ENCODE measurements at places on chromosomes 1 and 21.

GRCh38 chr21:42369821-42370220 lies 3.5 kb upstream of the TFF1 start:
- no peak for DNase-seq

- no peak for DNase-seq
Measured at GRCh38 chr1:69197816-69198215, 369.9 kb upstream of the LRRC7 start.

DNA sequence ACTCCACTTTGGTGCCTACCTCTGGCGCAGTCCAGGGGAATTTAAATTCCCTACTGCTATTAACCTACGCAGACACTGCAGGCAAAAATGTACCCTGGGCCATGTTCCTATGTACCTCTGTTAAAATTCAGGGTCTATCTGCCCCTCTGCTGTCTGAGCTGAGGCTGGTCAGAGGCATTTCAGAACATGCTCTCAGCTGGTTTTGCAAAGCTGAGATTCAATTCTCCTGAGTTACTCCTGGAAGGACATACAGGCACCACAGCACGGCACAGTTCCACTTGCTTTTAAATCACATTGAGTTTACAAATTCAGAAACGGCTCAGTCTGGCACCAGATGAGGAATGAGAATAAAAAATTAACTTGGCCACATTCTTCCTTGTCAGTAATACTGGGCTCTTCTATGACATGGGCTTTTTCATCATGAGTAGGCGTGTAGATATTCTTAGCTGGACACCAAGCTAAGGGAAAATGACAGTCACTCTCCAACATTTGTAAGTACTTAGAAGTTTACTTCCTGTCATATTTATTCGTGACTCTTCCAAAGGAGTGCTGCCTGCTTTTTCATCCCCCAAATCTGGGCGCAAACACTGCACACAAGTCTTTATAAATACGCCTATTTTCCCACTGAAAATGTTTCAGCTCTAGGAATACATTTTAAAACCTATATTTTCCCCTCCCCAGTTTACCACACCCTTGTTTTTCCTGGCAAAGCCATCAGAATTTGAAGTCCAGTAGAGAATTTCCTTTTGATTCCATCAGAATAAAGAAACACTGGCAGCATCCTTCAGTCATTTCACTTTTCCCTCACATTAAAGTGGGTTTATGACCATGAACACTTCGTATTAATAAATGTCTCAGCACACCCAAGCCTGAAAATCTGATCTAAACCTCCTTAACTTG lies 1.9 kb downstream of the C1orf198 start:
- DNase-seq: no peak

GRCh38 chr21:35796844-35797243 lies 263.5 kb downstream of the SETD4 start:
- no peak for DNase-seq

DNA sequence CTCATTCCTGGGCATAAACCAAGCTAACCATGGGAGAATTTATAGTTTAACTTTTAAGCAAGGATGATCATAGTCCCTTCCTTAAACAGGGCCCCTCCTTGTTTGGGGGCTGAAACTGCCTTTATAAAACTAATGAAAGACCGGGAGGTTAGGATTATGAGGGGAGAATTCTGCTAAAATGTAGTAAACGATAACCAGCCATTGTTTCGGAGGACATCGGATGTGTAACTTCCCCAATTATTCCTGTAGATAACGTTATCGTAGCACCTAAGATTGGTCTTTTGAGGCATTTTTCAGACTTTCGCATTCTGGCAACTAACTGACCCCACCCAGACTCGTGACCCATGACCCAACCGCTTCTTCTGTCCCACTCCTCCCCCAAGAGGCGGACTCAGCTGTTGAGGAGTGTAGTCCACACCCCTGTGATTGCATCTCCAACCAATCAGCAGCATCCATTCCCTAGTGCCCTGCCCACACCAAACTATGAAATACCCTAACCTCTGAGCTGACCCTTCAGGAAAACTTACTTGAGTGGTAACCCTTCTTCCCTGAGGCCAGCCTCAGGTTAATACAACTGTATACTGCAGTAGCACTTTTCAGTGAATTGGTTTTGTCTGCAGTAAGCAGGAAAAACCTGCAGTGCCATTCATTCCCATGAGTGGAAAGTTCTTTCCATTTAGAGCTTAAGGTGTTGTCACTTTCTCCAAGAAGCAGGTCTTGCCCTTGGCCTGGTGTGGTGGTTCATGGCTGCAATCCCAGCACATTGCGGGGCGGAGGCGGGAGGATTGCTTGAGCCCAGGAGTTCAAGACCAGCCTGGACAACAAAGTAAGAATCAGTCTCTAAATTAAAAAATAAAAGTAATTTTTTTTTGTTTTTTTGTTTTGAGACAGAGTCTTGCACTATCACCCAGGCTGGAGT lies 823 bp upstream of the SYF2 start:
- peak; percentile 70 for DNase-seq

GRCh38 chr1:246032031-246032551 lies 475.0 kb downstream of the SMYD3 start:
- DNase-seq: no peak

GRCh38 chr1:57674801-57675200 lies 250.9 kb upstream of the DAB1 start:
- DNase-seq: no peak

DNA sequence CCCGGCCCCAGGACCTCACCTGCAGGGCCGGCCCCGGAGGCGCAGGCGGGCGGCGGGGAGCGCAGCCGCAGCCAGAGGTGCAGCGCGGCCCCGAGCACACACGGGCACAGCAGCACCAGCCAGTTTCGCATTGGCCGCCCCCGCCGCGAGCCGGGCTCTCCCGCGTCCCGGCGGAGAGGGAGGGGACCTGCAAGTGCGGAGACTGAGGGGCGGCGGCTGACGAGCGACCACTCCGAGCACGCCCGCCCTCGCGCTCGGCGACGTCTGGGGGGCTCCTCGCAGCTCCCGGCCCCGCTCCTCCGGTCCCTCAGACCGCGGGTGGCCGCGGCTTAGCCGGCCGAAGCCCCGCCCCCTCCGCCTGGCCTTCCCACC lies at the start of gene B3GALNT2:
B3GALNT2 (minus strand) TSS at position 331 of the 372 bp plus-strand sequence; CDS start at position 131, 200 bp downstream.
- DNase-seq: no peak

DNA sequence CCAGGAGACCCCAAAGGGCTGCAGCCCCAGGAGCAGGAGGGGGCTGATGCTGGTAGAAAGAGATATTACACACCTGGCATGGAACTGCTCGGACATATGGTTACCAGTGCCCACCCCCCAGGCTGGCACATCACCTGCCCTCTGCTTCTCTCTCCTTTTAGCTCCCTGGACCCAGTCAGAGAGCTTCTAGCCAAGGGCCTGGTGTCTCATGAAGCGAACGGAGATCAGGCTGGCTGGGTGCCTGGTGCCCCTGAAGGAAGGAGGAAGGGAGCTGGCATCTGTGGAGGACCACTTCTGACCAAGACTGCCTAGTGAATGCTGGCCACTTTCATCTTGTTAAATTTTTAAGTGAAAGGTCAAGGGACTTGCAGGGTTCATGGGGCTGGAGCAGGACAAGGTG lies 53.1 kb downstream of the FOXO6 start:
- no peak for DNase-seq

DNA sequence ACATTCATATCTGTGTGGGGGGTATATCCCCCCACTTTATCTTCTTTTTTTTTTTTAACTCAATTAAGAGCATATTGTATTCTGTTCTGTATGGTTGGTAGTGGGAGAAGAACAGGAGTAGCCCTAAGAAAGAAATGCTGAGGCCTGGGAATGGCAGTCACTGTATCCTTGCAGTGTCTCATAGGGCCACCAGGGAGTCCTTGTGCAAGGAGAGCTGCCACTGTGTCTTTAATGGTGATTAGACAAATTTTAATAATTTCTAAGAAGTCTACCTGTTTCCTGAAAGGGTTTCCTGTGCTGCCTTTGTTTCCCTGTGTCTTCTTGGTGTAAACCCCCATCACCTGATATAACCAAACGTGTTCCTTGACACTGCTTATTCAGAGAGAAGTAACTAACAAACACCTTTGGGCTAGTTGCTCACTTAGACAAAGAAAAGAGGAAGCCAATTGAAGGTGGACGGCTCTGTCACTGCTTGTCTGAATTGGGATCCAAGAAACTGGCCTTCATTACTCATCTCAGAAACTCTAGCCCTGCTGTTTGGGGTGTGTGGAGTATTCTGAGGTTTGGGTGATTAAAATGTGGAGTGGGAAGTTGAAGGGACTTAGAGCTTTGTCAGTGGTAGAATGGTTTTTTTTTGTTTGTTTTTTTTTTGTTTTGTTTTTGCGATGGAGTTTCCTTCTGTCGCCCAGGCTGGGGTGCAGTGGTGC lies 15.2 kb downstream of the GIPC2 start:
- DNase-seq: no peak

- DNase-seq: no peak
Measured at GRCh38 chr1:72637593-72637992, 355.3 kb upstream of the NEGR1 start.

- no peak for DNase-seq
Measured at GRCh38 chr21:42440187-42440792, 36.6 kb downstream of the UBASH3A start.

DNA sequence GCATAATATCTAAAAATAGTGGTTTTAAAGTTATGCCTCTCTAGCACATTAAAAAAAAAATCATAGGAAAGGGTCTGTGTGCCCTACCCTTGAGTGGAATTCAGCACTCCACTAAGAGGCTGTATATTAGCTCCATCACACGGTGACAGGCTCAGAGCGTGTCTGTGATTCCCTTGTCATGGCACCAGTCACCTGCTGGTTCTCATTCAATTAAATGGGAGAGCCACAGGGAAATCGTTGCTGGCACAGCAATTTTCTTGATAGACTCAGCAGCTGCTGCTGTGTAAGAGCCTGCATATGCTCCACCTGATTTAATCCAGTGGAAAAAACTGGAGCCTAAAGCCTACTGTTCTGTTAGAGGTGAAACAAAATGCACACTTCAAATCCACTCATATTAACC lies 9.5 kb downstream of the ATP6V1G3 start:
- no peak for DNase-seq

- no peak for DNase-seq
Measured at GRCh38 chr1:236795757-236796667, 920 bp downstream of the MTR start.

DNA sequence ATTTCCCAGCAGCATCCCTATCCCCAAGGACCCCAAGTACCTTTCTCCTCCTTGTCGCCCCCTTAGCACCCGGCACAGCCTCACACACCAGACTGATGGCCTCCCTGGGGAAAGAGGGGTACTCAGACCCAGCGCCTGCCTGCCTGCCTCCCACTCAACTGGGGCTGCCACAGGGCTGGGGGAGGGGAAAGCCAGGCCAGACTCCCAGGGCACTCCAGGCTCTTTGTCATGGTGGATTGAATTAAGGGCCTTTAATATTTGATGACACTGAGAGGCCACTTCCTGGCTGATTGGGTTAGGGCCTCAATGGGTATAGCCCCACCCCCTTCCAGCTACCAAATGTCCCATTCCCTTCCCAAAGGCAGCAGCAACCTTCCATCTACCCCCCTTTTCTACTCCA lies 1.8 kb downstream of the SHC1 start:
- no peak for DNase-seq

GRCh38 chr1:17777818-17778217 lies 22.7 kb downstream of the ACTL8 start:
- DNase-seq: no peak

- DNase-seq: peak; percentile 32
Measured at GRCh38 chr1:220426989-220427388, 100.9 kb upstream of the MARK1 start.

DNA sequence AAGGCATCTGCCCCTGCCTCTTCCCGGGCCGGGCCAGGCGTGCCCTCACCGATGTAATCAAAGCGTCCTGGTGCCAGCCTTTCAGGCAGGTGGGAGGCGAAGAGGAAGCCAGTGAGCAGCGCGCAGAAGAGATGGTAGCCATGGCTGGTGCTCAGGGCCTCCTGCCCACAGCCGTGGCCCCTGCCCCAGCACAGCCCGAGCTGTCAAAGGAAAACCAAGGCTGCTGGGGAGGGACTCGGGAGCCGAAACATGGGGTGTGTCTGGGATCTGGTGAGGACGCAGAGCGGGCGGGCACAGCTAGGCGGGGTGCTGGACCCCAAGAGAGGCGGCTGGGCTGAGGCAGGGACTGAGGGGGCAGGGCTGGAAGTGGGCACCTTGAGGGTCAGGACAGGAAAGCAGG lies 2.7 kb downstream of the BGLAP start:
- no peak for DNase-seq

DNA sequence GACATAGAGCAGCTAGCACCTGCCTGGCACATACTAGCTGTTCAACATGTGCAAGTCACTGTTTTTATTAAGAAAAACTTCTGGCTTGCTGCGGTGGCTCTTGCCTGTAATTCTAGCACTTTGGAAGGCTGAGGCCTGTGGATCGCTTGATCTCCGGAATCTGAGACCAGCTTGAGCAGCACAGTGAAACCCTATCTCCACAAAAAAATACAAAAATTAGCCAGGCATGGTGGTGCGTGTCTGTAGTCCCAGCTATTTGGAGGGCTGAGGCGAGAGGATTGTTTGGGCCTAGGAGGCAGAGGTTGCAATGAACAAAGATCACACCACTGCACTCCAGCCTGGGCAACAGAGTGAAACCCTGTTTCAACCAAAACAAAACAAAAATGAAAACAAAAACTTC lies 27.7 kb upstream of the C8B start:
- DNase-seq: no peak

DNA sequence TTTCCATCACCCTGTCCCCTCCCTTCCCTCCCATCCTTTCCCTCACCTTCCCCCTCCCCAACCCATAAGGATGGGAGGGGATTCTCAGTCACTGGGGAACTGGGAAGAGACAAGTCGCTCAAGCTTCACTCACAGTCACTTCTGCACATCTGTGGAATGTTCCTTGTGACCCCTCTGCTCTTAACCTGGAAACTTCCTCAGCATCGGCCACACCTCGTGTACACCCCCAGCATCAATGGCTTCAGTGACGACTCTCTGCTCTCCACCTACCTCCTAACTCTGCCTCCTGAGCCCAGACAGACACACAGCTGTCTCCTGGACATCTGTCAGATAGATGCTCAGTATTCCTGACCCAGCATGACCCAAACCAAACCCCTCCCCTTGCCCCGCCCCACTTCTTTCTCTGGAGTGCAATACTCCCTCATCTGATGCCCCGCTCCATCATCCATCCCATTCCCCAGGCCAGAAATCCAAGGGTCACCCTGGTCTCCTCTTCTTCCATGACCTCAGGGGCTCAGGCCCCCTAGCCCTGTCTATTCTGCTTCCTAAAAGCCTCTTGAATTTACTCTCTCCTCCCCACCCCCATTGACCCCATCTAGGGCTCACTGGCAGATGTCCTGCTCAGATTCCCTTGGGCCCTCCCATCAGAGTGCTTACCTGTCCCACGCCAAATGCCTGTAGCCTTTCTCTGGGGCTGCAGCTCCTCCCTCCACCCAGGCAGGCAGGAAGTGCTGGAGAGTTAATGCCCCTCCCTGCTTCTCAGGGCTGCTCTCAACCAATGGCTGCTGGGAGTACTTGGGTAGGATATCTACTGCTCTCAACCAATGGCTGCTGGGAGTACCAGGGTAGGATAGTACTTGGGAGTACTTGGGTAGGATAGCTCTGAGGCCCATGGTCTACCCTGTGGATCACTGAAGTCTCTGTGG lies 83.1 kb upstream of the CSF3R start:
- no peak for DNase-seq

GRCh38 chr1:145980457-145980994 lies 15.9 kb downstream of the TXNIP start:
- DNase-seq: no peak

GRCh38 chr1:200079232-200079940 lies 51.9 kb downstream of the NR5A2 start:
- DNase-seq: no peak

Data from PC-9 (cell line).